ENCODE measurements at places on chromosomes 2 and 18.

DNA sequence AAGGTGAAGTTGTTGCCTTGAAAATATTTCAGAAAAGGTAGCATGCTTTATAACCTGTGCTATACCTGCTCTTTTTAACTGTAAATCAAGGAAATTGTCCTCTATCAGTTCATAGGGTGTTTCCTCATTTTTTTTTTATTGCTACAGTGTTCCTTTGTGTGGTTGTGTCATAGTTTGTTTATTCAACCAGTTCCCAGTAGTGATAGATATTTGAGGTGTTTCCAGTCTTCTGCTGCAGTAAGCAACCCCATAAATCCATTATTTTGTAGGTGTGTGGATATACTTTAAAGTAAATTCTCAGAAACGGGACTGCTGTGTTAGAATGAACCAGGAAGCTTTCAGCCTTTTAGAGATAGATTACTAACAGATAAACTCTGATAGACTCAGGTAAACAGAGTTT, 39.6 kb downstream of the SEMA4F start:
- no peak for DNase-seq

GRCh38 chr2:136647039-136647438, 118.3 kb upstream of the THSD7B start:
- no peak for DNase-seq

DNA sequence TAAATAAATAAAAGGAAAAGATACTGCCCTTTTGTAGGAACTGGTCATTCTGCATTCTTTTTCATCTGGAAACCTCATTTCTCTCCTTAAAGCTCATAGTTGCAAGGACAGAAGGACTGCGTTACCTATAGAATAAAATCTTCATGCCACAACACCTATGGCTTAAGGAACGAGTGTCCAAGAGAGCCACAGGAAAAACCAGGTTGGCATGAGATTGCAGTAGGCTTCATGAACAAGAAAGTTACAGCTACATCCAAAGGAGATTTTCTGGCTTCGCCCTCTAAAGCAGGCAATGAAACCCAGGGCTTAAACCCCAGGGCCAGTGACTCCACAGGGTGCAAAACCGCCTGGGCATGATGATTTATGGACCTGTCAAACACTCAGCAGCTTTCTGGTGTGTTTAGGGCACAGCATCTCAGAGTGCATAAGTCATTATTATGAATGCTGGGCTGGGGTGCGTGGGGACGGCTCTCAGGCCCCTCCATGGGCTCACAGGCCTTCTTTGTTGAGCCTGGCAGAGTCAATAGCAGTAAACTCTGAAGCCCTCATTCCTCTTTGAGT, 30.7 kb upstream of the PIEZO2 start:
- DNase-seq: no peak

DNA sequence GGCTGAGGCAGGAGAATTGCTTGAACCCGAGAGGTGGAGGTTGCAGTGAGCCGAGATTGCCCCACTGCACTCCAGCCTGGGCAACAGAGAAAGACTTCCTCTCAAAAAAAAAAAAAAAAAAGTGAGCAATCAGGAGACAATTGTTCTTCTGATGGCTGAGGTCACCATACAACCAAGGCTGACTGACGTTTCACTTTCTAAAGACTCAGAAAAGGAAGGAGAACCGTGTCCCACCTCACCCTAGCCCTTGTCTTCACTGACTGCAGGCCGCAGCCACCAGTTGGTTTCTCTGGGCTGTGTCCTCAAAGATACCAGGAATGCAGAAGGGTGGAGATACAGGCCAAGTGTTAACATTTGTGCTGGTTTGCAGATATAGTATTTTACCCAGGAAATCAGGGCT, 7.7 kb upstream of the SLC35F6 start:
- DNase-seq: no peak

DNA sequence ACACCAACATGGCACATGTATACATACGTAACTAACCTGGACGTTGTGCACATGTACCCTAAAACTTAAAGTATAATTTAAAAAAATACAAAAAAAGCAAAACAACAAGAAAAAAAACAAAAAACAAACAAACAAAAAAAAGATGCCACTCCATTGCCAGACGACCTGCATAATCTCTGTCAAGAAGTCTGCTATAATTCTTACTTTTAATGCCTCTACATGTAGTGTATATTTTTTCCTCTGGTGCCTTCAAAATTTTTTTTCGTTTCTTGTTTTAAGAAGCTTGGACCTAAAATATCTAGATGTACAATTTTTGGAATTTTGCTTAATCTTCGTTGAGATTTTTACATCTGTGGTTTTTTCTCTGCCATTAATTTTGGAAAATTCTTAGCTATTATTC, 235.6 kb upstream of the ZNF521 start:
- DNase-seq: no peak
